ENCODE measurements at places on chromosomes 13 and 19. TPM values are rescaled to one million over a fixed set of nuclear protein-coding genes. Genes with fewer than 3 reads are reported as not detected.
A peak's percentile ranks its signal among the peaks of the same experiment; 100 is the strongest.

DNA sequence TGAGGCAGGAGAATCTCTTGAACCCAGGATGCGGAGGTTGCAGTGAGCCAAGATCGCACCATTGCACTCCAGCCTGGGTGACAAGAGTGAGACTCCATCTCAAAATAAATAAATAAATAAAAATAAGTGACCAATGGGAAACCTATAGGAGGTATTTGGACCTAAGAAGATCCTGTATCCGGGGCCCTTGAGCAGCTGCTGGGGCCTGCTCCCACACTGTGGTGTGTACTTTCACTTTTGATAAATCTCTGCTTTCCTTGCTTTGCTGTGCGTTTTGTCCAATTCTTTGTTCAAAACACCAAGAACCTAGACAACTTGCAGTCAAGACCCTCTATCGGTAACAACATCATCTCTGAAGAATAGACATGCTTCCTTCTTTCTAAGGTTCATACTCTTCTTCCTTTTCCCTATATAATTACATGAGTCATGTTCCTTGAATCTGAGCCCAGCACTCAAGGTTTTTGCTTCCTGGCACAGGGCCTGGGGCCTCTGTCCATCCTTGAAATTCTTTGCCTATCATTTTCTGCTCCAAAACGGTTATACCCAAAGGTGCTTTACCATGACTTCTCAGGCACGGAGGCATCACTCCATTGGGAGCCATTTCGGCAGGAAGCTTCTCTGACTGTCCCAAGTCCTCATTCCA lies 14.2 kb upstream of the PNMA8C start:
- DNase-seq, result peak; percentile 53

The HCST gene
- not detected for total RNA-seq

The RGS9BP gene
- total RNA-seq, result 0.65 TPM

The KLK15 gene
- total RNA-seq, result not detected

The ZNF888 gene
- total RNA-seq, result 6.5 TPM

- DNase-seq, result no peak
These were observed 7.8 kb downstream of the THOP1 start for GRCh38 chr19:2793126-2793525.

The CADM4 gene
- 11.9 TPM for total RNA-seq

The GAS6 gene
- total RNA-seq, result 147 TPM

- peak; percentile 99 for DNase-seq
These were observed at the start of gene SLC46A3 for GRCh38 chr13:28718543-28719226. Gene SLC46A3, minus strand, starts transcription at chr13:28718970. Its CDS starts 972 bp downstream, at chr13:28717998.

GRCh38 chr13:60094385-60095088 lies 69.2 kb downstream of the DIAPH3 start:
- no peak for DNase-seq

- no peak for DNase-seq
These were observed 248.8 kb downstream of the RGCC start for GRCh38 chr13:41706152-41706551.

GRCh38 chr19:1980091-1980808 lies 35.3 kb downstream of the BTBD2 start:
- DNase-seq, result no peak

DNA sequence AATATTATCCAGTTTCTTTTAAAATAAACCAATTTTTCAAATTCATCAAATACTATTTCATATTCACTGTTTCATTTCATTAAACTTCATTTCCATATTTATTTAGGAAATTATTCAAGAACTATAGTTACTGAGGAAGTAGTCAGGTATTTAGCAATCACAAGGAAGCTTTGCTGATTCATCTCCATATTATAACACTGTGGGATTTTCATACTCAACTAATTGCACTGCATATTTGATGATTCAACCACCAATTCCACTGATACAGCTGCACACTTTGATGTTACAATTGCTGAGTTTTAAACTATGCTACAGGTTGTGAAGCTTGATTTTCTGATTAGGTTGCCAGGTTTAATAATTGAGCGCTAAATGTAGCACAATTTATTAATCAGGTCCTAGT lies 556.8 kb upstream of the SLITRK1 start:
- no peak for DNase-seq

DNA sequence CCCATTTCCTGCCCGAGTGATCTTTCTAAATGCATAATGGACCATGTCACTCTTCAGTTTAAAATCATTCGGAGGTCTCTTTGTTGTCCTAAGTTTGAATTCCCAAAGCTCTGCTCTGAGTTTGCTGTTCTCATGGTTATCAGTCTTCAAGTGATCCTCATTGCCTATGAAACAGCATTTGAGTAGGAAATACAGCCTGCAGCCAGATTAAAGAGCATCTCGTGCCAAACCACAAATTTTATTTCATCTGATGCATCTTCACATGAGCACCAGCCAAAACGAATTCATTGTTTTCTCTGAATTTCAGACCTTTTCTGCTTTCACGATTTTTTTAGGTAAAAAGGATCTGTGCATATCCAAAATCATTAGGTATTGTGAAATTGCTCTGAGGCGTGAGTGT lies 299.6 kb downstream of the TDRD3 start:
- DNase-seq, result no peak

- DNase-seq, result no peak
These were observed 1.9 kb upstream of the TMEM59L start for GRCh38 chr19:18610556-18611326.

DNA sequence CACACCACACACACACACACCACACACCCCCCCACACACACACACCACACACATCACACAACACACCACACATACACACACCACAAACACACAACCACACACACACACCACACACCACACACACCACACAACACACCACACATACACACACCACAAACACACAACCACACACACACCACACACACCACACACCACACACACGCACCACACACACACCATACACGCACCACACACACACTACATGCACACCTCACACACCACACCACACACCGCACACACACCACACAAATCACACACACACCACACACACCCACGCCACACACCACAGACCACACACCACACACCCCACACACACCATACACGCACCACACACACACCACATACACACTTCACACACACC lies 83.5 kb downstream of the ZNF557 start:
- no peak for DNase-seq

- DNase-seq, result no peak
These were observed 36.8 kb downstream of the UFM1 start for GRCh38 chr13:38386421-38386820.

DNA sequence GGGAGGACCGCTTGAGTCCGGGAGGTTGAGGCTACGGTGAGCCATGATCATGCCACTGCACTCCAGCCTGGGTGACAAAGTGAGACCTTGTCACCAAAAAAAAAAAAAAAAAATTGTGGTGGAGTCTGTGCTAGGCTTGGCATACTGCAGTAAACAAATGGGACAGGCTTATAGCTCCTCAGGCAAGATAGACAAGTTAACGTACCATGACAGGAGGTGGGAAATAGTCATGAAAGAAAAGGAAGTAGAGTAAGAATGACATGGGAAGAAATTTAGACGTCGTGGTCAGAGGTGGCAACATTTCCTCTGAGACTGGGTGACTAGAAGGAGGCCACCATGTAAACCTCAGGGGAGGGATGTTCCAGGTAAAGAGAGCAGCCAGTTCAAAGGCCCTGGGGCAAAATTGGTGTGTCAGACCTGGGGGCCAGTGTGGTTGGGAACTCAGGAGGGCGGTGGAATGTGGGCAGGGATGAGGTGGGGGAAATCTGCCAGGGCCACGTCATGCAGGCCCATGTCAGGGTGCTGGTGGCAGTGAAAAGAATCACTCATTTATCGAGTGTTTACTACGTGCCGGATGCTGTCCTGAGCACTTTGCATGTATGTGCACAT lies 5.6 kb downstream of the SNRPA start:
- no peak for DNase-seq

The PLIN4 gene
- 1.1 TPM for total RNA-seq

- no peak for DNase-seq
These were observed 1.5 kb upstream of the OBI1 start for GRCh38 chr13:78660495-78660857.

DNA sequence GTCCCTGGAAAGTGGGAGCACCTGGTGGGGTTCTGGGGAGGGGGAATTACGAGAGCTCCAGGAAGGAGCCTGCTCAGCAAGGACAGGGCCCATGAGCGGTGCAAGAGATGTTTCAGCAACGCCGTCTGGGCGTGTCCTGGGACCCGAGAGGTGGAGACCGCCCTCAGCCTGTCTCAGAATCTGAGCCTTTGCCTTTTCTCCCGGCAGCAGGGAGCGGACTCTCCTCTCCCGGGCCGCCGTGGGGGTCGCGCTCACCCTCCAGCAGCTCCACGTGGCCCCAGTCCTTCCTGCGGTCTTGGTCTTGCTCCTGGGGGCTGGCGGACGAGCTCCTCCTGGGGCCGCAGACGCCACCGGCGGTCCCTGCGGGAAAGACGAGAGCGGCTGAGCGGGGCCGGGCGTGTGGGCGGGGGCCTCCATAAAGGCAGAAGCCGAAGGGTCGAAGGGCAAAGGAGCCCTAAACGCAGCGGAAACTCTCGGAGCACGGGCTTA lies 714 bp downstream of the POLRMT start:
- DNase-seq, result peak; percentile 52

- DNase-seq, result no peak
These were observed 19.5 kb downstream of the ADGRE2 start for GRCh38 chr19:14758816-14759215.

The KRTDAP gene
- total RNA-seq, result not detected

The COL5A3 gene
- total RNA-seq, result 0.23 TPM

DNA sequence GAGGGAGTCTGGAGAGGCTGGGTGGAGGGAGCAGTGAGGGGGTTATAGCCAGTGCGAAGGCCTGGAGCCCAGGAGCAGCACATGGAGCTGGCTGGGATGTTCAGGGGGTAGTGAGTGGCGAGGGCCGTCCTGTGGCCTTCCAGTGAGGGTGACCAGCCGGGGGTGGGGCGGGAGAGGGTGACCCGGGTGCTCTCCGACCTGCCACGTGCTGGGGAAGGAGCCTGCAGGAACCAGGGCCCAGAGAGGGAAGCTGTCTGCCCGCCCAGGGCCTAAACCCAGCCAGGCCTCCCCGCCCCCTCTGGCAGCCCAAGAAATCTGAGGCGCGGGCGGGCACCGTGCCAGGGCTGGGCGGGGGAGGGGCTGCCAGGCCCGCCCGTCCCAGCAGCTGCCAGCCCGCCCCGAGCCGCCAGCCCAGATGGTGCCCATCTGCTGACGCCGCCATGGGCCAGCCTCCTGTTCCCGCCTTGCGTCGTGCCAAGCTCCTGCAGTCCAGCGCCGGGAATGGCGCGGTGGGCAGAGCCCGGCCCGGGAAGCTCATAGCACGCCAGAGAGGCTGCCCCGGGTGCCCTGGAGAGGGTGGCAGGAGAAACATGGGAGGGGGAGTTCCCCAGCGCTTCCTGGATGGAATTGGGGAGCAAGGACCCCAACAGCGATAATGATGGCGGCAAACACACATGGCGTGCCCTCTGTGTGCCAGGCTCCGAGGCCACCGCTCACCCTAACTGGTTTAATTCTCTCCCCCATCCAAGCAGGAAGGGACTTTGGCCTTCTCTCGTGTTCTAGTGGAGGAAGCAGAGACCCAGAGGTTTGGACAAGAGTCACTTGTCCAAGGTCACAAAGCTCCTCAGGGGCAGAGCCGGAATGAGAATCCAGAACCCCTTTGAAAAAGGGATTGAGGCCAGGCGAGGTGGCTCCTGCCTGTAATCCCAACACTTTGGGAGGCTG lies 21.5 kb downstream of the NFIC start:
- peak; percentile 64 for DNase-seq

The YJEFN3 gene
- 0.14 TPM for total RNA-seq

The HIPK4 gene
- 0.05 TPM for total RNA-seq

GRCh38 chr19:51546650-51547396 lies 15.4 kb upstream of the SIGLEC6 start:
- DNase-seq, result peak; percentile 94

The ZNF568 gene
- total RNA-seq, result 6.6 TPM

- no peak for DNase-seq
These were observed 42.3 kb downstream of the USPL1 start for GRCh38 chr13:30659980-30660379.

DNA sequence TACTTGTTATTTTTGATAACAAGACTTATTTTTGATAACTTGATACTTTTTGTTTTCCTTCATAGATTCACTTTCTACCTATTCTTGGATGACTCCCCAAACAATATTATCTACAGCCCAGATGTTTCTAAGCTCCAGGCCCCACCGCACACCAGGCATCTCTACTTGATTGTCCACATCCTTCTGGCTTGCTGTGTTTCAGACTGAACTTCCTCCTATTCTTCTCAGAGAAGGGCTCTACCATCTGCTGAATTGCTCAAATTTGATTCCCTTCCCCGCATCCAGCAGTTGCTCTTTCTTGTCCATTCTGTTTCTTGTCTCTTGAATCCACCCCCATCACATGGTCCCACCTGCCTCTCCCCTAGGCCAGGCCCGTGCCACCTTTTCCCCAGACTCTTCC lies 13.0 kb downstream of the NUDT15 start:
- peak; percentile 55 for DNase-seq

The ZNF383 gene
- 5.2 TPM for total RNA-seq

The ZNF83 gene
- total RNA-seq, result 40.9 TPM

The TEKTIP1 gene
- not detected for total RNA-seq

- DNase-seq, result no peak
These were observed 39.3 kb downstream of the CEBPG start for GRCh38 chr19:33412601-33413425.

Measured in dermis blood vessel endothelial cell (primary cell).